ENCODE measurements at places on chromosomes 11 and 22.
A peak's percentile ranks its signal among the peaks of the same experiment; 100 is the strongest.

DNA sequence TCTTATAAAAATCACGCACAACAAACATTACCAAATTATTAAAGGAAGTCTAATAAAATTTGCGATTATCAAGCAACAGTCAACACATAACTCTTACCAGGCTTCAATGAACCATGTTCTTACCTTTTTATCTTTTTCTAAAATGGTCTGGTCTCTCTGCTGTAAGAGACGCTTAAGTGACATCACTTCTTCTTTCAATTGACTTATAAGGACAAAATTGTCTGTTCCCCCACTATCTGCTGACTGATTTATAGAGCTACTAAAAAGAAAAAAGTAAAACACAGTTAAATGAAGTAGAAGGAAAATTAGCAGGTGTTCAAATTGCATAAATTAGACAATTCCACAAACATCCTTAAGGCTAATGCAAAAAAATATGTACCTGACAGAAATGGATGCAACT lies 10.9 kb downstream of the FAM76B start:
- DNase-seq: no peak

- peak; percentile 12 for DNase-seq
These were observed 11.7 kb upstream of the GLYATL1 start for GRCh38 chr11:58927393-58928106.

DNA sequence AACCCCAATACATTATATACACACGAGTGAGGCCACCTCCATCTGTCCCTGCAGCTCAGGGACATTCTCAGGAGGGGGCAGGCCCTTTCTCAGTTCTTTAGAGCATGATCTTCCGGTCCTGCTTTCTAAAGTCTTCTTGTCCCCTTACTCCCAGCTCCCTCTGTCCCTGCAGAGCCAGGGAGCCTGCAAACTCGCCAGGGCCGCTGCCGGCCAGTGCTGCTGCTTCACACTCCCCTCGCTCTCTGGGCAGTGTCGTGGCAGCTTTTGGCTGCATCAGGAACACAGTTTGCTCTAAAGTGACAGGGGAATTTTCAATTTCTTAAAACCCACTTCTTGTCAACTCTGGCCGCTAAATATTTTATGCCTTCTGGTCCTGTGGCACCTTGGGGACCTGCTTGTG lies 130.1 kb upstream of the NARS2 start:
- no peak for DNase-seq

DNA sequence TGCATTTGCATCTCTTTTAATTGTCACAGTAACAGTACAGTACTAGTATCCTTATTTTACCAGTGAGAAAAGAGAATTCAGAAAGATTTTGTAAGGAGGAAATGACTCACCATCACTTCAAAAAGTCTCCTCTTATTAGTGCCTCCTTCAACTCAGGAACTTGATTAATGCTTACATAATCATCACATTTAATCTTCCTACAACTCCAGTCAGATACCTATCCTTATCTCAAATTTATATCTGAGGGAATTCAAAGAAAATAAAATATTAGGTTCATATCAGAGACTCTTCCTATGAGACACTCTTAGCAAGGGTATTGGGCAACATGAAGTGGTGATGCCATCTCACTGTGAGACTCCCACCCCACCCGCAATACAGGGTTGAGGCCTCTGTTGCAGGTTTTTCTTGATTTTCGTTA lies 26.1 kb upstream of the CTSC start:
- no peak for DNase-seq

GRCh38 chr22:28759861-28760560 lies 12.5 kb upstream of the CCDC117 start:
- peak; percentile 21 for DNase-seq

GRCh38 chr11:112440518-112440917 lies 179.9 kb upstream of the PLET1 start:
- DNase-seq: no peak

DNA sequence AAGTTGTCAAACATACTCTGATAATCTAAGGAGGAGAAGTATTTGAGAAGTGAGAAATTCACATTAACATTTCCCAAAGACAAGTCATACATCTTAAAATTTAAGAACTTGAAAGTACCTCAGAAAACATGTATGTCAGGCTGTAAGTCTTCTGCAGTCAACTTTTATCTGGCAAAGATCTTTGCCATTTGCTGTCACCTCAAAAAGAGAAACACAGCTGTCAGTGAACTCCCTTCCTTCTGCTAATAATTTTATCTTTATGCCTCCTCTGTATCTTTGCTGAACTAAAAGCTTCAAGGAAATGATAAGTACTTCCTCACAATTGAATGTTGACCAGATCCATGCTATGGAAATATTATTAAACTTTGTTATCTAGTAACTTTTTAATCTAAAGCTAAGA lies 18.7 kb downstream of the TTC17 start:
- no peak for DNase-seq

DNA sequence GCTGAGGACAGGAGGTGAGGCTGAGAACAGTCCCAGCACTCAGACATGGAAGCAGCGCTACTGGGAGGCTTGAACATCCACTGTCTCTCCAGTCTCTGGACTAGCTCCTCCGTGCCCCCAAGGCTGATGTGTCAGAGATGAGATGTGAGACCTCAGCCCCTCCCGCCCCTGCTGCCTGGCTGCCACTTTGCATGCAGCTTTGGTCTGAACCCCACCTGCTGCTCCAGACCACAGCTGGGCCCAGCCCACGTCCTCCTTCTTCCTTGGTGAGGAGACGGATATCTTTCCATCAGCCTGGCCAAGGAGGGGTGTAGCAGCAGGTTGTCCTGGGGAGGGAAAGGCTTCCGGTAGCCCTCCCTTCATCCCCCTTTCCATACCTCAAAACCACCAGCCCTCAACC lies 148.0 kb upstream of the B3GAT1 start:
- DNase-seq: no peak

- no peak for DNase-seq
These were observed 10.1 kb downstream of the SYT12 start for GRCh38 chr11:67032830-67033551.

- DNase-seq: no peak
These were observed 188.4 kb upstream of the NAV2 start for GRCh38 chr11:19524171-19524671.

GRCh38 chr11:125872138-125872491 lies 15.4 kb upstream of the HYLS1 start:
- DNase-seq: no peak

GRCh38 chr11:363948-364761 lies 5.1 kb upstream of the B4GALNT4 start:
- peak; percentile 92 for DNase-seq

DNA sequence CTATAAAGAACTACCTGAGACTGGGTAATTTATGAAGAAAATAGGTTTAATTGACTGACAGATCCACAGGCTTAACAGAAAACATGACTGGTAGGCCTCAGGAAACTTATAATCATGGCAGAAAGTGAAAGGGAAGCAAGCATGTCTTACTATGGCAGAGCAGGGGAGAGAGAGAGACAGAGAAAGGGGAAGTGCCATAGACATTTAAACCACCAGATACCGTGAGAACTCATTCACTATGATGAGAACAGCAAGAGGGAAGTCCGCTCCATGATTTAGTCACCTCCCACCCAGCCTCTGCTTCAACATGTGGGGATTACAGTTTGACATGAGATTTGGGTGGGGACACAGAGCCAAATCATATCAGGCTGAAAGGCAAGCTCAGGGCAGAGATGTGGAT lies 327.1 kb upstream of the DDI1 start:
- no peak for DNase-seq

GRCh38 chr11:75557666-75558494 lies 4.2 kb upstream of the SERPINH1 start:
- DNase-seq: no peak

GRCh38 chr11:11237070-11237832 lies 115.8 kb downstream of the CSNK2A3 start:
- DNase-seq: no peak

DNA sequence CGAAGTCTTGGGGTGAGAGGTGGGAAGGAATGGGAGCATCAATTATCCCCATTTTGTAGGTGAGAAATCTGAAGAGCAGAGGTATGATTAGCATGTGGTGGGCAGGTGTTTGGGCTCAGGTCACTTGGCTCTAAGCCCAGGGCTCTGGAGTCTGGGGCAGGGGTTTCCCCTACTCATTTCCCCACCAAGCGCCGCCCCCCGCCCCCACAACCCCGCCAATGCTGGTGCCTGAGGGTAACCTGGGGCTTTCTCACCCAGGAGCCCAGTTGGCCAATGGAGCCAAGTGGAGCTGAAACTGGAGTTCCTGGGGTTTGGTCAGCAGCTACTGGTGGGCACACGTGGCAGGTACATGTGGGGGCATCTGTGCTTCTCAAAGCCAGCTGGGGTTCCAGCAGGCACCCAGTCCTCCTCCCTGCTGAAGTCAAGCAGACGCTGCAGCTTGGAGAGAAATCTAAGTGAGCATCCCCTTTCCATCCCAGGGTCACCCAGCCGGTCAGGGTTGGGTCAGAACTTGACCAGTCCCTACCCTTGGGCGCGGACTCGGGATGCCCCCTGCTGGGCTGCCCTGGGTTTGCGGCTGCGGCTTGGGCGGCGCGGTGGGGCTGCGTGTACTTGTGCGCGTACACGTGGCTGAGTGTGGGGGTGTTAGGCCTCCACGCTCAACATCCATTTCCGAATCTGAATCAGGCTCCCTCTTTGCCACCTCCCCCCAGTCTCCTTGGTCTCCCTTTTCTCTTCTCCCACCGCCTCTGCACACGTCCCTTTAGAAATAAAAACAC lies 1.7 kb upstream of the CHRM1 start:
- no peak for DNase-seq

DNA sequence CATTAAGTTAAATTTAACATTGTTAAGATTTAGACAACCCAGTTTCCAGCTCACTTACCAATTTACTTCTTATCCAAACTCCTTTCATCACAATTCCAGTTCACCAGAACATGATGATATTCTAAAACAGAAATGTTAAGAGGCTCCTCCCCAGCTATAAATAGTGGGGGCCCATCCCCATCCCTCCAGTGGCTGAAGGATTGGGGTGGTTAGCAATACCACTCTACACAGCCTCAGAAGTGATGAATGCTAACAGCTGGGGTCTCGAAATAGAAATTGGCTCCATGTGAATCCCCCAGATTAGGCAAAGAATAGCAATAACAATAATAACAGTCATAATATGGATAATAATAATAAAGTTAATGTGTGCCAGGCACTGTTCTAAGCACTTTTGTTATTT lies 97.9 kb upstream of the NCAM1 start:
- DNase-seq: no peak

GRCh38 chr11:10758957-10759356 lies 7.9 kb downstream of the CTR9 start:
- no peak for DNase-seq

GRCh38 chr22:41966607-41967240 lies 2.5 kb upstream of the SEPTIN3 start:
- peak; percentile 84 for DNase-seq

GRCh38 chr22:19065298-19065859 lies 56.8 kb downstream of the DGCR2 start:
- no peak for DNase-seq

DNA sequence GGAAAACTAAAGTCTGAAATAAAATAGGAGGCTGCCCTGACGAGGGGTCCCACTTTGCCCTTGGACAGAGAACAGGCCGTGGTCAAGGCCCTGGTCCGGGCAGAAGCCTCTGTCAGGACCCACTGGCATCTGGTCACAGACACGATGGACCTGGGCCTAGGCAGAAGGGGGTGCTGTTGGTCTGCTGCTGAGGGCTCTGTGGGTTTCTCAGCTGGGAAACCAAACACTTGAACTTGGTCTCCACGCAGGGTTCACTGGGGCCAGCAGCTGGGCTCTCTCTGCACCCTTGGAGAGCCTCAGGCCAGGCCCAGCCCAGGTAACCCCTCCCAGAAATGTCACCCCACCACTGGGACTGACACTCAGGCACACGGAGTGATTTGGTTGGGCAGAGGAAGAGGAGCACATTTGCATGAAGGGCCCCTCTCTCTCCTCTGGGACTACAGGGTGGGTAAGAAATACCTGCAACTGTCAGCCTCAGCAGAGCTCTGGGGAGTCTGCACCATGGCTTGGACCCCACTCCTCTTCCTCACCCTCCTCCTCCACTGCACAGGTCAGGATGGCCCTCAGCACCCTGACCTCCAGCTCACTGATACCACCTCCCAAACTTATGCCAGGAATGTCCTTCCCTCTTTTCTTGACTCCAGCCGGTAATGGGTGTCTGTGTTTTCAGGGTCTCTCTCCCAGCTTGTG lies 48.1 kb upstream of the TOP3B start:
- no peak for DNase-seq

DNA sequence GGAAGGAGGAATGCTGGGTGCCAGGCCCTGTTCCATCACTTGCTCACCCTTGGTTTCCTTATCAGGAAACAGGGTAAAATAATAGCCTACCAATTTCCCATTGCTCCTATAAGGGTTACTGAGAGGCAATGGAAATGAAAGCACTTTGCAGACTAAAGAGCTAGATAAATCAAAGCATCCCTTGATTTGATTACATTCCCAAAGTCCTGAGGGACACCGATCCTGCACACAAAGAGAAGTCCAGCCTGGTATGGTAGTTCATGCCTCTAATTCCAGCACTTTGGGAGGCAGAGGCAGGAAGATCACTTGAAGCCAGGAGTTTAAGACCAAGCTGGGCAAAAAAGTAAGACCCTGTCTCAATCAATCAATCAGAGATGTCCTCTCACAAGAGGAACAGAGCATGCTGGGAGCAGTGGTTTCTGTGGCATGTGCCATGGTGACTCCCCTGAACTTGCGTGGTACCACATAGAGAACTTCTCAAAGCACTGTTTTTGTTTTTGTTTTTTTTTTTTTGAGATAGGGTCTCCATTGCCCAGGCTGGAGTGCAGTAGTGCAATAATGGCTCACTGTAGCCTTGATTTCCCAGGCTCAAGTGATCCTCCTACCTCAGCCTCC lies 10.7 kb downstream of the TBC1D10A start:
- no peak for DNase-seq

DNA sequence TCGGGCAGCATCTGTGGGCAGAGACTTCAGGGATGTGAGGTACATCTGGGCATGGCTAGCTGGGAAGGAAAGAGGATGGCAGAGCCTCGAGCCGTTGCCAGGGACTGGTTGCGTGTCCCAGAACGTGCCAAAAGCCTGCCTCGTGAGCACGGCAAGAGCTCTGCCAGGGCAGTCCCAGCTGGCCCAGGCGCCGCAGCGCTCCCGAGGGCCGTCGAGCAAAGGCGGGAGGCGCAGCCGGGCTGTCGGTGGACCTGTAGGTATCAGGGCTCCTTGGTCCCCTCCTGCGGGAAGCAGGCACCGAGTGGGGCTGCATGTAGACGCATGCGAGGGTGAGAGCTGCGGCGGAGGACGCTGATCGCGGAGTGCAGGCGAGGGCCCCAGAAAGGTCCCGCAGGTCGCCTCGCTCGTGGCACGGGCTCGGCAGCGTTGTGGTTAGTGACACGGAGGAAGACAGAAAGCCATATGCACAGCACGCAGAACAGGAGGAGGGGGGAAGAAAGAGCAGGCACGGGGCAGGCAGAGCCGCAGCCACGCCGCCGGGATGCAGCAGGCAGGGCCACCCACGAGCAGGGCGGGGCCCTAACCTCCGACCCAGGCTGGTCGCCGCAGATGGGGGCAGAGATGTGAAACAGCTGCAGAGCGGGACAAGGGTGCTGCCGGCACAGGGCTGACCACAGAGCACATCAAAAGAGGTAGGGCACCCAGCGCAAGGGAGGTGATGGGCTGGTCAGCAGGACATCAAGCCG lies 18.0 kb downstream of the LSP1 start:
- DNase-seq: no peak
